ENCODE measurements at places on chromosomes 16 and 17.

DNA sequence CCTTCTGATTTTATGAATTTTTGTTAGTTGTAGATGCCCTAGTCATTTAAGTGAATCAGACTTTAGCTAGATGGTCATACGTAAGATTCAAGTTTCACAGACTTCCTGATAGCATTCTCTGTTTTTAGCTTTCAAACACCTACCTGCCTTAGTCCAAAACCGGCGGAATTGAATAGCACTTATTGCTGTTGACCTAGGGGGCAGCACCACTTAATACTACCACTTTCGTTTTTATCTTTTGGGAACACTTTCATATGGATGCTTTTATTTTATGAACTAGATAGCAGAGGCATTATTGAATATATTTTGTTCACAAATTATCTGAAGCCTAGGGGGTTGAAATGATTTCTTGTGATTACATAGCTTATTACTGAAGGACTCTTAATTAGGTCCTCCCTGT is 31.5 kb downstream of the TADA2A start:
- no peak for DNase-seq

DNA sequence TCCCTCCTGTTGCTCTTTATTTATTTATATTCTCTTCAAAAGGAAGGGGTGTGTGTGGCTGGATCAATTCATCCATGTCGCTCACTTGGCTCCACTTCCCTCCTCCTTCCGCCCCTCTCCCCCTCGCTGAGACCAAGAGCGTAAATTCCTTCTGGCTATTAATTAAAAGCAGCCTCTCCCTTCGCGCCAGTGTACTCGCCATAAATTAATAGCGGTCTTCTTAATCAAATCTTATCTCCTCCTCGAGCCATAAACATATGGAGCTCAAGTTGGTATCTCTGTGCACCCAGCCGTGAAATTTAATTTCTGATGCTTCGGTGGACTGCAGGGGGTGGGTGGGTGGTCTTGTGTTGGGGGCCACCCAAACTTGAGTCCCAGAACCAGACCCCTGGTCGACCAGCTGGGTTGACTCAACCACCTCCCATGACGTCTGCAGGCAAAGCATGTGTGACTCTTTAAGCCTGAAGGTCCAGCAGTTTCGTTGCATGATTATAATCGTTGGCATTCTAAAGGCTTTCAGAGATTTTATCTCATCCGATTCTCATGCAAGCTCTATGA is 57.9 kb downstream of the SDK2 start:
- DNase-seq: no peak

DNA sequence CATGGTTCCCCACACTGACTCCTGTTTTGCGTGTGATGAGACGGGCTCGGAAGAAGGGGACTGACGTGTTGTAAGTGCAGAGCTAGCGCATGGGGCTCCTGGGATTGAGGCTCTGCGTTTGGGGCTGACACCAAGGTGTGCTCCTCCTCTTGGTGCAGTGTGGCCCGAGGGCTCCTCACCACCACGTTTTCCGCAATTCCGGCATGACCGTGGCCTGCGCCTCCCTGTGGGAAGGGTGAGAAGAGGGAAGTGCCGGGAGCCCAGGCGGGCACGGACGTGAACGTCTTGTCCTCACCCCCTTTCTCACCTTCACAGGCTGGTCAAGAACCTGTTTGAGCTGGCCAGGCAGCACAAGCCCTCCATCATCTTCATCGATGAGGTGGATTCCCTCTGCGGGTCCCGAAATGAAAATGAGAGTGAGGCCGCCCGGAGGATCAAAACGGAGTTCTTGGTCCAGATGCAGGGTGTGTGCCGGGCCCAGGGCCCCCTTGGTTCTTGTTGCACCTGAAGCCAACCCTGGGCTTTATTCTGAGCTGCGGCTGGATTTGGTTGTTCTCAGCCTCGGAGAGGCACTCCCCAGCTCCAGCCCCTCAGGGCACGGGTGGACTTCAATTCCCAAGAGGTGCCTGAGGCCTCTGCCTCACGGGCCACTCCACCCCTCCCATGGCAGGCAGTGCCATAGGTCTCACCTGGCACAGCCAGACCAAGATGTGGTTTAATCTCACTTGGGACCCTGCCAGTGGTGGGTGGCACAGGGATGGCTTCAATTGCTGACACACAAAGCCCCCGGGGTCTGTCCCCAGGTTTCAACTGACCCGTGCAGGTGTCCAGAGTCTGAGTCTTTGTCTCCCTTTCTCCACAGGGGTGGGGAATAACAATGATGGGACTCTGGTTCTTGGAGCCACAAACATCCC is 8.9 kb downstream of the VPS4A start:
- no peak for DNase-seq

DNA sequence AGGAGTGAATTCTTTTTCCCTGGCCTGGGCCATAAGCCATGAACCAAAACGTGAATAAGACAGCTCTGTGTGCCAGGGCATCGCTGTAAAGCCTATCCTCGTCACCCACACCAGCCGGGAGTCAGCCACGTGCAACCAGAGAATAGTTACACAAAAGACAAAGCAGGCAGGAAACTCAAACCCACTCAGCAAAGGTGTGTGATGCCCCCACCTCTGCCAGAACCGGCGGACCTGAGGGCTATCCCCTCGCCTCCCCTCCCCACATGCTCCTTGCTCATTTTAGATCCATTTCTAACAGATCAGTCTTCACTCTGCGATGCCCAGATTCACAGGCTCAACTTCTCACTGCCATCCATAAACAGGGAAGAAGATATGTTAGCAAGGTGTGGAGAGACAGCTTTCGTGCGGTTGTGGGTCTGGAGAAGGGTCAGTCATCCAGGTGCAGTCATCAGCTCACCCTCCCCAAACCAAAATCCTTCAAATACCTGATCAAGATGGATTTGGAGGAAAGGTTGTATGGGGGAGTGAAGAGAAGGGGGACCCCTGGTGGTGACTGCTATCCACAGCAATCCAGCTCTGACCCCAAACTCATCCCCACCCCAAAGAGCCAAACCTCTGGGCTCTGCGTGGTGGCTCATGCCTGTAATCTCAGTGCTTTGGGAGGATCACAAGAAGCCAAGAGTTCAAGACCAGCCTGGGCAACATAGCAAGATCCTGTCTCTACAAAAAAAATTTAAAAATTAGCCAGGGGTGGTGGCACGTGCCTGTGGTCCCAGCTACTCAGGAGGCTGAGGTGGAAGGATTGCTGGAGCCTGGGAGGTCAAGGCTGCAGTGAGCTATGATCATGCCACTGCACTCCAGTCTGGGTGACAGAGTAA is 219.2 kb downstream of the C16orf78 start:
- no peak for DNase-seq

DNA sequence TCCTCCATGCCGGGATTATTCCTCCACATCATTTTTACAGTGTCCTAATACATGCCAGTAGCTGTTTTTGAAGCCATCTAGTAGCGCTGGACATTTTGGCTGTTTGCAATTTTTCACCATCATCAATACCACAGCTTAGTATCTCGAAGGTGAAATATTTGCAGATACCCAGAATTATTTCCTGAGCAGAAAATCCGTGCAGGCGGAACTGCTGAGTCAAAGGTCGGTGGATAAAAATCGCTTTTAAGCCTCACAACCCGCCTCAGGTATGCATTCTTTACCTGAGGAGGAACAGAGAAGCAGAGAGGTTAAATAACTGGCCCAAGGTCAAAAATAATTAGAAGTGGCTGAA is 584 bp upstream of the TNRC6A start:
- no peak for DNase-seq

DNA sequence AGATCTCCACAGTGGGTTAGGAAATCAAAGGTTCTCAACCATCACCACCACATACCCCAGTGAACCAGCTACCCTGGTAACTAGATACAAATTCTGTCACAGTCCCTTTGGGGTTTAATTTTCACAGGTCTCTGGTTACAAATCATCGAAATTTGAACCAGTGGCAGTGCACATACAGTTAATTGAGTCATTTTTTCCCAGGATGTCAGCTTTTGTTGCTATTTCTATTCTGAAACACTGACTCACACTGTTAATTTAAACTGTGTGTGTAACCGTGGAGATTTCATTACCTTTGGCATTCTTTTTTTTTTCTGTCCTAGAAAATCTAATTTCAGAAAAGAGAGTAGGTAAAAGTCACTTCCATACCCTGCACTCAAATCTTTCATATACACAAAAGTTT is 511.5 kb downstream of the TOX3 start:
- no peak for DNase-seq

DNA sequence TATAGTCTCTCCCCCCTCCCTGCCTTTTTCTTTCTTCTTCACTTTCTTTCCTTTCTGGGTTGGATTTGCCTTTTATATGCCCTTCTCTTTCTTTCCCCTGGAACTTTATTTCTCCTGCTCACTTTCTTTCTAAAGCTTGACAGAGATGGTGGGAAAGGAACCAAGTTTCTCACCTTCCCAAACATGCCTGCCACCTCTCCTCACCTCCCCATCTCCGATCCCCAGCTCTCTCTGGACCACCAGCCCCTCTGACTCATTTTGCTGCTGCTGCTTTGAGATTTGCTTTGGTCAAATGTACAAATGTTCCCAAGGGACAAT is 6.7 kb upstream of the LHX1 start:
- DNase-seq: no peak

GRCh38 chr17:56880571-56880970 is 33.3 kb downstream of the TRIM25 start:
- DNase-seq: no peak

DNA sequence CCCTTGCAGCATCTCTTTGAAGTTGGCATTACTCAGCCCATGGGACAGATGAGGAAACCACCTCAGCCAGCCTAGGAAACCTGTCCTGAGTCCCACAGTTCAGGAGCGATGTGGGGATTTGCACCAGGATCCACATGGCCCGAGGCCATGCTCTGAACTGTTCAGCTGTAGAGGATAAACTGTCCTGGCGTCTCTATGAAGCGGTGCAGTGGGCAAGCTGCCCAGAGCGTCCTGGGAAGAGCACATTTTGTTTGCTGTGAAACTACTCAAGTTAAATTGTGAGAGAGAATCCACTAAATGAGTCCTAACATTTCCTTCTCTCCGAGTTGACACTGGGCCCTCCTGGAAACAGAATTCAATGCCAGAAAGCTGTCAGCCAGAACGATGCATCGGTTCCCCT is 276.6 kb upstream of the TNRC6C start:
- no peak for DNase-seq

DNA sequence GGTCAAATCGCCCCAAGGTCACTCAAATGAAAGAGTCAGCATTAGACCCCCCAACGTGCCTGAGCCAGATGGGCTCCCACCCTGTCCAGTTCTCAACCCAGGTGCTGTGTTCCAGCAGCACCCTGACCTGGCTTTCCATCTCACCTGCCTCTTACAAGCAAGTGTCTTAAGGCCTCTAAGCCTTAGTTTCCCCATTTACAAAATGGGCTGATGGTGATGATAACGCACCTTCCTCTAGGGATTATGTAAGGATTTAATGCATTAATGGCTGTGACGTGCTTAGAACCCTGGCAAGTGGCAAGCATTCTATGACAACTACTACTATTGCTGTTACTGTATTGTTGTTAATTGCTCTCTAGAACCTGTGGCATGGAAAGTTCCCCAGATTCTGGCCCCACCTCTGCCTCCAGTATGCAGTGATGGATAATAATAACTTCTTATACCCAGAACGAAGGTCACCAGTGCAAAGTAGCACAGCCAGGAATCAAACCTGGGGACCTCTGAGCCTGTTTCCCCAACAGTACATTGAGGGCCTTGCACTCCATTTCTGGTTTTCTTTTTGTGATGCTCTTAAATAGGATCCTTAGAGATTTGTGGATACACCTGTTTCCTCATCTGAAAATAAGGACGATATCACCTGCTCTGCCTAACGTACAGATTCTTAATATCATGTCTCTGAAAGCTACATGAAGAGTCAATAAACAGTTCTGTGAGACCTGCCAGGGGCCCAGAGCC is 3.3 kb upstream of the SLC25A39 start:
- DNase-seq: no peak

- DNase-seq: no peak
Measured at GRCh38 chr17:6427279-6427781, 7.6 kb downstream of the AIPL1 start.

DNA sequence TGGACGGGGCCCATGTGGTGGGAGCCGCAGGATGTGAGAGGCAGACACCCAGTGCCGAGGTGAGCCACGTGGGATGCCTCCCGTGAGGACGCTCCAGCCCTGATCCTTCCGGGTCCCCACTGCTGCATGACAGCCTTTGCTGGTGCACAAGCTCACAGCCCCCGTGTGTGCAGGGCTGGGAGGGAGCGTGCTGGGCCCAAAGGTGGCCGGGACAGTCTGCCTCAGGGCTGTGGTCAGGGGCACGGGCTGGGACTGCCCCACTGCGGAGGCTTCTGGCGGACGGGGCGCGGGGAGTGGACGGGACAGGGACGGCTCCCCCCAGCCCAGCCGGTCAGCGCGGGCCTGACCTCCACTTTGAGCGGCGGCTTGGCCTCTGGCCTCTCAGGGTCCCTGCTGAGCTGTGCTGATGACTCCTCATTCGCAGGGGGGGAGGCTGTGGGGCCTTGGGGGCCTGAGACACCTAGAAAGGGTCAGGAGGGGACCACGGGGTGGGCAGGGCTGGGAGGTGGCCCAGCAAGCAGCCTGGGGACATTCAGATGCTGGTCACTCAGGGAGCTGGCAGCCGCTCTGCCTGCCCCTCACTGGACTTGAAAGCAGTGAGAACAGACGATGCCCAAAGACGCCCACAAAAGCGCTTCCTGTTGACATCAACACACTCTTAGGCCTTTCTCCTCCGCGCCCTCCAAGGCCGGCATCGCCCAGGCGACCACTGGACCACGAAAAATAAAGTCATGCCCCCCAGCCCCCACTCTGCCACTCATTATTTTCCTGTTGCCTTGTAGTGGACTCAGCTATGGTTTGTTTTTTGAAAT is 9.3 kb upstream of the METRNL start:
- no peak for DNase-seq

DNA sequence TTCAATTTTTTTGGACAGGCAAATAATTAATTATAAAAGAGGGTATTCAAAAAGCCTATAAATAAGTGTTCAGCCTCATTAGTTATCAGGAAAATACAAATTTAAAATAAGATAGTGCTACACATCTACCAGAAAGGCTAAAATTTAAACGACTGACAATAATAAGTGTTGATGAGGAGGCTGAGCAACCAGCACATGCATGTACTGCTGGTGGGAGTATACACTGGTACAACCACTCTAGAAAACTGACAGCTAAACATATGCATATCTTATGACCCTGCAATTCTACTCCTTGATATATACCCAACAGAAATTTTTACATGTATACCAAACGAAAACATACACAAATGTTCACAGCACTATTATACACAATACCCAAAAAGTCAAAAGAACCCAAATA is 27.1 kb downstream of the XPO6 start:
- DNase-seq: no peak

DNA sequence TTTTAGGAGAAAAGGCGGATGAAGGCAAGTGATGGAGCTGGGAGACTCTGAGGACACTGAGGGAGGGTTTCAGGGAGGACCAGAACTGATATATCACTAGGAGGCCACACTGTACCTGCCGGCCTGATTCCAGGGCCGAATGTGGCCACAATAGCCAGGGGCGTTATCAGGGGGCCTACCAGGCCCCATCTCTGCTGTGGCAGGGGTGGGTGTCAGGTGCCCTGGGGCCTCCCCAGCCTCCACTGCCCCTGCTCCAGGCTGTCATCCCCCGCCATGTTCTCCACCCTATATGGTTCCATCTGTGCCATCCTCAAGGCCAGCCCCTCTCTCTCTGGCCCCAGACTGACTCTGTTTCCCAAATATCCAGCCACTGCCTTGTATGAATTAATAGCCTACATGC is 246.5 kb downstream of the GSG1L start:
- DNase-seq: no peak
